ENCODE measurements at places on chromosomes 1 and 21.

DNA sequence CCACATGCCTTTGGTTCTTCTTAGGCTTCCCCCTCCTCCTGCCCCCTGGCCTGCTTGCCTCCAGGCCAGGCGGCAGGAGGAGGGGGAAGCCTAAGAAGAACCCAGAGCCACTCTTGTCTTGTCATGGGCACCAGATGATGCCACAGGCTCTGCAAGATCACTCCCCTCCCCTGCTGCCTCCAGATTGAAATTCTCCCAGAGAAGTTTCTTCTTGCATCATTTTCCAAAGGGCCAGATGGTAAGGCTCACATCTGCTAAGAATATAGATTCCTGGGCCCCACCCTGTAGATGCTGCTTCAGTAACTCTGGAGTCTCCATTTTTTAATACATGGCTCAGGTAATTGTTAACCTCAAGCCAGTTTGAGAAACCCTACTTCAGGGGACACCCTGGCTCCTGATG, 60.8 kb downstream of the FAM163A start:
- no peak for DNase-seq

- DNase-seq: no peak
These were observed 102.4 kb downstream of the FAM78B start for GRCh38 chr1:166064313-166064926.

DNA sequence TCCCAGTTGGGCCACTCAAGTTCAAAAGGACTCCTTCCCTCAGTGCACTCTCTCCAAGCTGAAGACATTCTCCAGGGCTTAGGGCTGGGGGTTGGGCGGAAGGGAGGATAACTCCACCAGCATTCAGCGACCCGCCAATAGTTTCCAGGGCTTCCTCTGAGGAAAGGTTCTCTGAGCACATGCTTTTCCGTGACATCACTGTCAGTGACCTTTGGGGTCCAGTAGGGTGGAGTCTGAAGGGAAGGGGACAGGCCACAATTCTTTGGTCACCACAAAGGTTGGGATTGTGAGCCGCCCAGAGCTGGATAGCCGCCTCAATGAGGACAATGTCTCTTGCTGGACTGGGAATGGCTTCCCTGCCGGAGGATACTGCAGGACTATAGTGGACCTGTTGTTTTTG, 22.8 kb upstream of the RXRG start:
- no peak for DNase-seq

- DNase-seq: no peak
These were observed 30.6 kb downstream of the EPS15 start for GRCh38 chr1:51488372-51489050.

DNA sequence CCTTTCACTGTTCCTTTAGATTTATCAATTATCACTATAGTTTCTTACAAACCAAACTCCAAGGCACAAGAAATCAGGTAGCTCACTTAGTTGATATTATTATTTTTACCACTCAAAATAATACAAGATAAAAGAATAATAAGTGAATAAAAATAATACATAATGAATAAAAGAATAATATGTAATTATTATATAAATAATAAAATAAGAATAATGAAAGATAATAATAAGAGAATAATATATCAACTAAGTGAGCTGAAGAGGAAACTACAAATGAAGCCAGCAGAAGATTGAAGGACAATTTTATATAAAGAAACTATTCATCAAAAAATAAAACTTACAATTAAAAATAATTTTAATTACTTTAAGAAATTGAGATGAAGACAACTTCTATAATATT, 90.6 kb downstream of the LRRIQ3 start:
- no peak for DNase-seq

GRCh38 chr1:182446033-182446669, 3.8 kb upstream of the RGSL1 start:
- DNase-seq: no peak

- DNase-seq: no peak
These were observed 344.3 kb downstream of the DUSP10 start for GRCh38 chr1:221397606-221398005.

- DNase-seq: no peak
These were observed 739.6 kb upstream of the CXADR start for GRCh38 chr21:16773206-16773605.

GRCh38 chr1:117366177-117367045, 838 bp upstream of the MAN1A2 start:
- DNase-seq: peak; percentile 67

- no peak for DNase-seq
These were observed 207.7 kb upstream of the CAMK1G start for GRCh38 chr1:209375671-209376365.

GRCh38 chr1:90925928-90926869, 95.6 kb downstream of the ZNF644 start:
- DNase-seq: no peak

GRCh38 chr1:54460351-54460750, 54.2 kb upstream of the SSBP3 start:
- DNase-seq: no peak

DNA sequence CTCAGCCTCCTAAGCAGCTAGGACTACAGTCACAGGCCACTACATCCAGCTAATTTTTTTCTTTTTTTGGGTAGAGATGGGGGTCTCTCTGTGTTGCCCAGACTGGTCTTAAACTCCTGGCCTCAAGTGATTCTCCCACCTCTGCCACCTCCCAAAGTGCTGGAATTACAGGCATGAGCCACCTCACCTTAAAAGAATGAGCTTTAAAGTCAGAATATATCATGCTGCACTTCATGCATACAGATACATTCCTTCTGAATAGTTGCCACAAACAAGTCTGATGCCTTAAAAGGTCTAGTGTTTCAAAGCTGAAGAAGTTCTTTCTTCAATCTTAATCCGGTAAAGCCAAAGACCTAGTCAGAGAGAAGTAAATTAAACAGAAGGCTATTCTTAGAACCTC, 23.8 kb upstream of the CPLANE2 start:
- DNase-seq: no peak

DNA sequence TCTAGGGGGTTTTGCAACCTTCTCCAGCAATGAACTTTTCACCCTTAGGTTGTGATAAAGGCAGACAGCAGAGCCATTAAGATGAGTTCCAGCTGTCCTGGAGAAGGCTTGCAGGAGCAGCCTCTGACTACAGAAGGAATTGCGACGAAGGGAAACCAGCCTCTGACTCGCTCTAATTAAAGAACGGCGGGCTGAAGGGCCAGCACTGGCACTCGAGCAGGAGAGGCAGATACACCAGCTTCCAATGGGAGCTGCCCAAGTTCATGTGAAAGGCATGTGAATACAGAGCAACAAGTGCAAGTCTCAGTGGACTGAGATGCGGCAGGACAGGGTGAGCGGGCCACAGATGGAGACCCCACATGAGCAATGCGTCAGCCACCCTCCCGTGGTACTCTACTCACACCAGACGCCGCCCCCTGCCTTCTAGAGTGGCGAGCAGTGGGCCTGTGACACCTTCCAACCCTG, 15.7 kb downstream of the RCC2 start:
- DNase-seq: no peak

- DNase-seq: no peak
These were observed 17.3 kb upstream of the ADARB1 start for GRCh38 chr21:45056917-45057560.

DNA sequence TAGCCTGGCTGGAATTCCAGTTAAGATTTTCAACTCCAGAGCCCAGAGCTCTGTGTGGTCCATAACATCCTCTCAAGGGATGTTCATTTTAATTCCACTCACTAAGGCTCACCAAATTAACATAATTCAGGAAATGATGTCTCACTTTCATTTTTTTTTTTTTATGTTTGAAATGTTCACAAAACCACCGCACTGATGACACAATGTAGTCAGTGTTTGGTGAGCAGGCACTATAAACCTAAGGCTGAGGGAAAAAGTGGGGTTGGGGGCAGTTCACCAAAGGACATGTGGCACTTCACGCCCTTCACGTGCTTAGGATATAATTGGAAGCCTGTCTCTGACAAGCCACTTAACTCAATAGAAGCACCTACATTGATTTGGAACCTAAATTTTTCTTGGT, 177.3 kb upstream of the CAMK1G start:
- no peak for DNase-seq

GRCh38 chr1:183882335-183883167, 77.6 kb downstream of the RGL1 start:
- no peak for DNase-seq

GRCh38 chr1:220529521-220530020, 1.6 kb downstream of the MARK1 start:
- DNase-seq: no peak

DNA sequence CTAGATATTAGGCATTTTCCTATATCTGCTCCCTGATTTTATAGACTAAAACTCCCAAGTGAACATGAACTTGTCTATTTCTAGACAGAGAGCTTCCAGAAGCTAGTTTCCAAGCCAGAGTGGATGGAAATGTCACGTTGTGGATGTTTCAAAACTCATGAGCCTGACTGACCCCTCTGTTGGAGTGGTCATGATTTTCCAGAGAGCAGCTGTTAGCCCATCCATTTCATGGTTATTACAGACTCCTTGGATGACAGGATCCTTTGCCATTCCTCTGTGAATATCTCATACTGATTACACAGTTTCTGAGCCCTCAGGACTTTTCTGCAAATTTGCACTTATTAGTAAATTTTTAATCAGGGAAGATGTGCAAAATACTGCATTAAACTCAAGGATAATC, 76.8 kb upstream of the ATF3 start:
- no peak for DNase-seq

Data from stimulated activated CD4-positive, alpha-beta T cell treated with anti-CD3 and anti-CD28 coated beads, Interleukin-2, amount 100 ng/mL, for 4 hours (primary cell).